CD4-positive, alpha-beta T cell treated with Interleukin-12 subunit alpha and Interleukin-12 subunit beta, for 1 hour (primary cell): ENCODE measurements at places on chromosomes 3 and 15.
A peak's percentile ranks its signal among the peaks of the same experiment; 100 is the strongest.

DNA sequence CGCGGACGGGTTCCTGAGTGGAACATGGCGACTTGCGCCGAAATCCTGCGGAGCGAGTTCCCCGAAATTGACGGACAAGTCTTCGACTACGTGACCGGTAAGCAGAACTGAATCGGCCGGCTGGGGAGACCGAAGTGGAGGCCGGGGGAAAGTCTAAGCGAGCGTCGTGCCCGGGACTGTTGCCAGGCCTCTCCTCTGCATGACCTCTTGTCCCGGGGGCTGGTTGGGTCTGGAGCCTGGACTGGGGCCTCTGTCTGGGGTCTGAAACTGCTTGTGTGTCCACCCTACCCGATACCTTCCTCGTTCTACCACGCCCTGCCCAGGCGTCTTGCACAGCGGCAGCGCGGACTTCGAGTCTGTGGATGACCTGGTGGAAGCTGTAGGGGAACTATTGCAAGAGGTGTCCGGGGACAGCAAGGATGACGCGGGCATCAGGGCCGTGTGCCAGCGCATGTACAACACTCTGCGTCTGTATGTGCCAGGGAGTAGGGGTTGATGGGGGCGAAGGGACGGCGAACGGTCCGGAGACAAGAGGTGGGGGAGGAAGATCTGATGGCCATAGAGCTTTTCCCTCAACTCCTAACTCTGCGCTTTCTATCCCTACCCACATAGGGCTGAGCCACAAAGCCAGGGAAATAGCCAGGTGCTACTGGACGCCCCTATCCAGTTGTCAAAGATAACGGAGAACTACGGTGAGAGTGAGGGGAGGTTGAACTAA is at the start of gene ABCF3:
TSS of gene ABCF3 (plus strand) at position 16 of the 718 bp plus-strand sequence. CDS start at position 25, 9 bp downstream.
- DNase-seq: no peak

DNA sequence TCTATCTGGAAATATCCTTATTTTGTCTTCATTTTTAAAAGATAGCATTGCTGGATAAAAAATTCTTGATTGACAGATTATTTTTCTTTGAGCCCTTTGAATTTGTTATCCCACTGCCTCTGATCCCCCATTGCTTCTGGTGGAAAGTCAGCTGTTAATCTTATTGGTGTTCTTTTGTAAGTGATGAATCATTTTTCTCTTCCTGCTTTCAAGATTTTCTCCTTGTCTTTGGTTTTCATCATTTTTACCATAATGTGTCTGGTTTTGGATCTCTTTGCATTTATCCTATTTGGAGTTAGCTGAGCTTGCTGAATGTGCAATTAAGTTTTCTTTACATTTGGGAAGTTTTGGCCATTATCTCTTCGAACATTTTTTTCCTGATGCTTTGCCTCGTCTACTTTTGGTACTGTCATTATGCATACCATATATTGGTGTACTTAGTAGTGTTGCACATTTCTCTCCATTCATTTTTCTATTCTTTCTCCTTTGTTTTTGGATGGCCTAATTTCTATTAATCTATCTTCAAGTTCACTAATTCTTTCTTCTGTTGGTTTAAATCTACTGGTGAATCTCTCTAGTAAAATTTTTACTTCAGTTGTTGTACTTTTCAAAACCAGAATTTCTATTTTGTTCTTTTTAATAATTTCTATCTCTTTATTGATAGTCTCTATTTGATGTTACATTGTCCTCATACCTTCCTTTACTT is 440.0 kb upstream of the PROK2 start:
- no peak for DNase-seq

- no peak for DNase-seq
Measured at GRCh38 chr3:171673951-171674350, 136.3 kb downstream of the PLD1 start.

DNA sequence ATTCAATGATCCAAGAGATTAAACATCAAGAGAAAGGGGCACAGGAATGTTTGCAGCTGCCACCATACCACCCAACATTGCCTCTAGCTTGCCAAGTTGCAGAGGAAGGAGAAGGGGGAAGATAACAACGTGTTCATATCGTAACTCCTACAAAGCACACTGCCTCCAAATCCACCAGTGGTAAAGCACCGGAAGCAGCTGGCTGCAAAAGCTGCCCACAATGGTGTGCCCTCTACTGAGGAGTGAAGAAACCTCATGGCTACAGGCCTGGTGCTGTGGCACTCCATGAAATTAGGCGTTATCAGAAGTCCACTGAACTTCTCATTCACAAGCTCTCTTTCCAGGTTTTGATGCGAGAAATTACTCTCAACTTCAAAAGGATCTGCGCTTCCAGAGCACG is 263.9 kb upstream of the STT3B start:
- no peak for DNase-seq

GRCh38 chr3:143972155-143972504 is 507 bp downstream of the DIPK2A start:
- DNase-seq: no peak

DNA sequence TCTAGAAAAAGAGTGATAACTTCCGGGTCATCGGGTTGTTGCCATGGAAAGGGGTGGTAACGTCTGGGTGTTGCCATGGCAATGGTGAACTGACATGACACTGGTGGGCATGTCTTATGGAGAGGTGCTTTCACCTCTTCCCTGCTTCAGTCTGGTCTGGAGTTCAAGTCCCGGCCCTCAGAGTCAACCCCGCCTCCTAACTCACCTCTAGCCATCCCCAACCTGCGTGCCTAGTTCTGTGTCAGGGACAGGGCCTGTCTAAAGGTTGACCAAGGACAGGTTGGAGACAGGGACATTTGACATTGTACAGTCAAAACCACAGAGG is 96.0 kb downstream of the LSM3 start:
- DNase-seq: no peak

DNA sequence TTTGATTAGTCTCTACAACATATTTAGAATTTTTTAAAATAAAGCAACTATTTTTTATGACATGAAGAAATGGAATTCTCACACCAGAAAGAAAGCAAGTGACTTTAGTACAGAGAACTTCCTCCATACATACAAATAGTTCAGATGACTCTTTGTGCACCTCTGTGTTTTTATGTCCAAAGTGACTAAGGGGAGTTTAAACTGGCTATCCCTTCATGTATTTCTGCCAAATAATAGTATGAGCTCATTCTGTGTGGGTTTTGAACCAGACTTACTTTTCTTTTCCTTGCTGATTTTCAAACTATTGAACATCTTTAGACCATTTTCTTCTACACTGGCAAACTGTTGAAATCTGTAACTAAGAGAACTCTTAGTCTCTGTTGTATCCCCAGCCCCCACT is 196.3 kb downstream of the EPHA3 start:
- no peak for DNase-seq

- no peak for DNase-seq
Measured at GRCh38 chr3:71166339-71167240, 416.9 kb downstream of the FOXP1 start.

GRCh38 chr15:66735909-66736305 is 33.9 kb downstream of the SMAD6 start:
- no peak for DNase-seq

DNA sequence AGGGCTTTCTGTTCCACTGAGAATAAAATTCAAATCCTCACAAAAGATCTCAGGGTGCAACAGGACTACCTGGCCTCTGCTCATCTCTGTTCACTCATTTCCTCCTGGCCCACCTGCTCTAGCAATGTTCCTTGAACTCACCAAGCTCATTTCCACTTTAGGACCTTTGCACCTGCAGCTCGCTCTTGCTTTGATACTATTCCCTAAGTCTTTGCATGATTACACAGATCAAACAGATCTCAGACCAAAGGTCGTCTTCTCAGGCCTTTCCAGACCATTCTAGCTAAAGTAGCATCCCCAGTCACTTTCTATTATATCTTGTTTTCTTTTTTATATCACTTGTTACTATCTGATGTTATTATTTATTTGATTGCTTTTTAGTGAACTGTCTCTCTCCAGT is 54.7 kb downstream of the B3GNT5 start:
- DNase-seq: no peak

- no peak for DNase-seq
Measured at GRCh38 chr15:91668370-91668769, 185.1 kb upstream of the SLCO3A1 start.

GRCh38 chr15:63331456-63331855 is 50.2 kb downstream of the CA12 start:
- DNase-seq: no peak

DNA sequence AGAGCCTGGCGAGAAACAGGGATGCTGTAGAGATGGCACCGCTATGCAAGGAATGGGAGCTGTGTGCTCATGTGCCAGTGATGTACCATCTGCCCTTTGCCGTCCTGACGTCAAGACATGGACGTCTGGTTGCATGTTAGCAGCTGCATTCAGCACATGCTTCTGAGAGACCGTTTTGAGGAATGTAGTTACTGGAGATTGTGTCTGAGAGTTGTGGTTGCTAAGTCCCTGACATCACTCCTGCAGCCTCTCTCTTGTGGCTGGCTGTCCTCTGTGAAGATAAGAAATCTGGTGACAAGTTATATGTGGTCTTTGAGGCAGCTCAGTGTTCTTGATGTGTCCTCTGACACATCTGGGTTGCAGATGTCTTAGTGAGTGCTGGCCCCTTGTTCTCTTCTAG is 165.1 kb downstream of the APBA2 start:
- DNase-seq: peak; percentile 3

DNA sequence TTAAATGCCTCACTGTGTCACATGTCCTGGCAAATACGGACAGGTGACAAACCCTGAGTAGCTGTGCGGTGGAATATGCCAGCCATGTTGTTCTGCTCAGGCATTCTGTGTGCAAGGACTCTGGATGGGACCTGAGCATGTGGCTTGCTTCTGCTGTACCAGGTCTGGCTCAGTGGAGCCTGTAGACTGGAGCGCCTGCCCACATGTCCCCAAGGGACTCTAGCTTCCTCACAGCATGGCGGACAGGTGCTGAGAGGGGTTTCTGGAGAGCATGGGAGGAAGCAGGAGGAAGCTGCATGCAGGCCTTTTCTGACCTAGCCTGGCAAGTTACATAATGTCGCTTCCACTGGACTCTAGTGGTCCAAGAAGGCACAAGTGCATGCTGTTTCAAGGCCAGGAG is 96.3 kb downstream of the PLXNA1 start:
- no peak for DNase-seq

- peak; percentile 5 for DNase-seq
Measured at GRCh38 chr3:61371123-61371522, 119.9 kb upstream of the FHIT start.

DNA sequence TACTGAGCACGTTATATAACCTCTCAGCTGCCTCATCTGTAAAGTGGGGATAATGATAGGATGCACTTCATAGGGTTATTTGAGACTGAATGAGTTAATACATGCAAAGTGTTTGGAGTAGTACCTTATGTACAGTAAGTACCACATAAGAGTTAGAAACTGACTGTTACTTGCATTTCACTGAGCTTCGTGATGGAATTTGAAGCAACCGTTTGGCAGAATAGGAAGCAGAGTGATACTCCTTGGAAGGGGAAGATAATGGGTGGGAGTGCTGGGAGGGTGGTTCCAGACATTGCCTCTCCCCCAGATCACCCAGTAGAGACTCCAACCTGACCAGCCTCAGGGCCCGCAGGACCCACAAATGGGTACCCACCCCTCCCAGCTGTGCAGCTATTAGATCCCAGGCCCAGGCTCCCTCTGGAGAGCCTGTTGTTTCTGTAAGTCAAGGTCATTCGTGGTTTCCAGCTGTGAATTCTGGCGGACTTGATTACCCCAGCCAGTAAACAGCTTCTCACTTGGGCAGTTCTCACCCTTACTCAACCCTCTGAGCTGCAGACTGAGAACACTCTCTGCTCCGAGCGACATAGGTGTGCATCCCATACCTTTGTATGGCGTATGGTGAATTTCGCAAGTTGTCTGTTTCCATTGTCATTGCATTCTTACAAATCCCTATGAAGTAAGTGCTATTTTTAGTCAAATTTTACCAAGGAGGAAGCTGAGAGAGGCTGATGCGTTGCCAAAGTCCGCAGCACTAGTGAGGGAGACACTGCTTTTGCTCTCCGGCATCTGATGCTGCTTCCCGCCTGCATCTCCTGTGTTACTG is 11.1 kb downstream of the ALPK3 start:
- no peak for DNase-seq

- DNase-seq: no peak
Measured at GRCh38 chr3:184372911-184373310, 5.1 kb downstream of the THPO start.

GRCh38 chr3:138047596-138048158 is 37.7 kb downstream of the CLDN18 start:
- no peak for DNase-seq

GRCh38 chr15:59168536-59168935 is 38.1 kb upstream of the LDHAL6B start:
- no peak for DNase-seq

DNA sequence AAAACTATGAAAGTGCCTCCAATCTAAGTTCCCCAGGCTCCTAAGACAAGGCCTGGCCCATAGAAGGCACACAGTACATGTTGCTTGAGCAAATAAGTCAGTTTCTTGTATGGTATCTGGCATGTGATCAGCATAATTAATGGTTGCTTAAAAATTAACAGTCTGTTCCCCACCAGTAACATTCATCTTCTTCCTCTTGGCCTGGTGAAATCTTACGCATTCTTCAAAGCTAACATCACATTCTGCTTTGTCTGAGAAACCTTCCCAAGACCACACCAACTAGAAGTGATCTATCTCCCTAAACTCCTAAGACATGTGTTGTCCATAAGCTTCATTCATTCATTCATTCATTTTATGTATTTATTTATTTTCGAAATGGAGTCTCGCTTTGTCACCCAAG is 48.1 kb downstream of the LIPC start:
- DNase-seq: no peak

DNA sequence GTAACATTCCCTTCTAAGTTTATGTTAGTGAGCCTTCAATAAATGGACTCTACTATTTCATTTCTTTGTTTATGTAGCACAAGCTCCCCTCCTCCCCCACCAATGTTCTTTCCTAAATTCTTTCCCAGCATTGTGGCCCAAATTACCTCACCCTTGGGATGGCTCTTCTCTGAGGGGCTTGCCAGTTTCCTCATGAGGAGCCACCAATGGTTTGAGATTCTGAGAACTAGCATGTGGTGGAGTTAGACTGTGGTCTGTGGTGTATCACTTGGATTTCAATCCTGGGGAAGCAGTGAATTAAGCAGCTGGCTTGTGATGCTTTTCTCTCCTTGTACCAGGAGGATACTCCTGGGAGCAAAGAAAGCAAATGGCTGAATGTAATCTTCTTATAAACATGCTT is 50.0 kb upstream of the NPHP3 start:
- no peak for DNase-seq

DNA sequence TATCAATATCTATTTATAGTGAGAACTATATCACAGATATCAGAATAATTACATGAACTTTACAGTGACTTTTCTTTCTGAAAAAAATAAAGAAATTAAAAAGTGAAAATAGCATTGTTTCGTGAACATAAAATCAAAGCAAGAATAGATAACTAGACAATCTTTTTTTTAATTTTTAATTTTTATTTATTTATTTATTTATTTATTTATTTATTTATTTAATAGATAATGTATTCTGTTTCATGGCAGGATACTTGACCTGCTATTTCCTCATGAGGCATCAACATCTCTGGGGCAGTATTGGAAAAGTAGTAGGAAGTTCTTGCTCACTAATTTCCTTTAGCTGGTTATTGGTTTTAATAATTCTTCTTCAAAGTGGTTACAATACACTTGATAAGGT is 33.3 kb downstream of the SLITRK3 start:
- no peak for DNase-seq

GRCh38 chr3:160781402-160781801 is 25.4 kb downstream of the PPM1L start:
- no peak for DNase-seq

GRCh38 chr3:179768080-179768479 is 115.2 kb downstream of the USP13 start:
- DNase-seq: no peak

- no peak for DNase-seq
Measured at GRCh38 chr3:128227507-128227906, 74.2 kb downstream of the EEFSEC start.

GRCh38 chr3:10581716-10582115 is 76.3 kb upstream of the ATP2B2 start:
- DNase-seq: no peak
